ENCODE measurements at places on chromosomes 13 and 19.

DNA sequence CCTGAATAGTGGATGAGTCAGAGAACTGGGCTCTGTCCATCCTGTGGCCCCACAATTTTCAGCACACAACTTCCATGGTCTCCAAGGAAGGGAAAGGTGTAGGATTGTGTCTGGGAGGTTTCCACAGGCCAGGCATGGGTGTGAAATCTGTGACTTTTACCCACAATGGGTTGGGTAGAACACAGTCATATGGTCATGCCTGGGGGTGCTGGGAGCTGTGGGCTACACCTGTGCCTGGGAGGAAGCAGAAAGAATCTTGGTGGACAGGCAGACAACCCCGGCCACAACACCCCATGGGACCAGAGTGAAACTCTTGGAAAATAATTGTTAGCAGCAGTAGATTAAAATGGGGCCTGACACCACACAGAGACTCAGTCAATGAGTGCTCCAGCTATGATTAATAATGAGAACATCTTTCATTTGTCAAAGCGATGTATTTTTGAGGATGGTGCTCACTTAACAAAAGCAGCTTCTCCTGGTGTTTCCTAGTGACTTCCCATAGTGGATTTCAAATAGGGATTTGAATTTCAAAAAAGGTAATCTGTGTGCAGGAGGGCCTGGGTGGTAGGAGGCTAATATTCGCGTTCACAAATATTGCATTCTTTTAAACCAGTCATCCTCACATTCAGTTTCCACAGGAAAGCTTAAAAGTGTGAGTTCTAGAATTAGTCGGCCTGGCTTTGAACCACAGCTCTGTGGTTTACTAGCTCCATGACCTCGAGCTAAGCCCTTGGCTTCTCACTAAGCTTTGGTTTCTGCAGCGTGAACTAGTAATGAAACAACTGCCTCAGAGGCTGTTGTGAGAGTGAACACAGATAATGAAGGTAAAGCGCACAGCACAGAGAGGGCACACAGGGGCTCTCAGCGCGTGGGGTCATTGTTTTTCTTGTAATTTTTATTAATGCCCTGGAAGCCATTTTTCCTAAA lies 89.3 kb upstream of the UQCRFS1 start:
- no peak for DNase-seq

GRCh38 chr13:97072297-97072696 lies 78.0 kb upstream of the OXGR1 start:
- DNase-seq = no peak

- no peak for DNase-seq
Measured at GRCh38 chr19:11373885-11374432, 507 bp upstream of the SWSAP1 start.

DNA sequence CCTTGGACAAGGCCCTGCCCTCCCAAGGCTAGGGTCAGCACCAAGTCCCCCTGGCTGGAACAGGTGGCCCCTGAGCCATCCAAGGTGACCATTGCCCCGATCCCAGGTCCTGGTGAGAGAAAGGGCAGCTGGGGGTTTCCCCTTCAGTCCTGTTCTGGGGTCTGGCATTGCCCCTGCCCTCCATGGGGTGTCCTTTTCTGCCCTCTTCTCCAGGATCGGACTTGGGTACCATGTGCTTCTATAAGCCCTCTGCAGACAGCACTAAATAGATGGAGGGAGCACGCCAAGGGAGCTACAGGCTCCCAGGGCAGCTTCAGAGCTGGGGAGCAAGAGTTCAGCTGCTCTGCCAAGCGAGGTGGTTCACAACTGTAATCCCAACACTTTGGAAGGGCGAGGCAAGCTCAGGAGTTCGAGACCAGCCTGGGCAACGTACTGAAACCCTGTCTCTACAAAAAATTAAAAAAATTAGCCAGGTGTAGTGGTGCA lies 13.5 kb upstream of the KCNN1 start:
- DNase-seq = no peak

- no peak for DNase-seq
Measured at GRCh38 chr13:51822106-51822815, 18.3 kb upstream of the DHRS12 start.

DNA sequence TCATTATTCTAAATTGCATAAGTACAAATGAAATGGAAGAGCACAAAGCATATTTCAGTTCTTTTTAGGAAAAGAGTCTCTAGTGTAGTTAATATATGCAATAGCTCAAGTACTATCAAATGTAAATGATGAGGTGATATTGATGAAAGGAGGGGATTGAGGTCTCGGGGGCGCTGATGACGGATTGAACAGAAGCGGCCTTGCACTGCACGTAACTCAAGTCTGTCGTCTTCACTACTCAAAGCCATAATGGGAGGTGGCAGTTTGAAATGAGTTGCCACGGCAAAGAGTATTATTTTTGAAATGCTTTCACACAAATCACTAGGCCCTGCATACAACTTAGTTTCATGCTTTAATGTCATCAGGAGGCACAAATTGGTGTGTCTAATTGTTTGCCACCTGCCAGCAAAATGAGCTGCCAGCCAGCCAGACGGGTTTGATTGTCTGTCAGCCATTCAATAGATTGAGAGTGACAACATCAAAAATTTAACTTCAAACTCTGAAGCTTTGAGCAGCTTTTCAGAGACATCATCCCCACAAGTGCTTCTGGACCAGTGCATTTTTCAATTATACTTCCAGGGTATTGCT lies 256.6 kb downstream of the NBEA start:
- DNase-seq = no peak

GRCh38 chr13:42600943-42601342 lies 27.0 kb downstream of the TNFSF11 start:
- no peak for DNase-seq

- DNase-seq = no peak
Measured at GRCh38 chr13:110592665-110593064, 22.7 kb upstream of the NAXD start.

GRCh38 chr19:52778811-52779210 lies 7.8 kb downstream of the ZNF600 start:
- DNase-seq = no peak

- DNase-seq = no peak
Measured at GRCh38 chr13:27007166-27007565, 164.4 kb downstream of the USP12 start.

GRCh38 chr13:107643615-107644014 lies 571.7 kb downstream of the LIG4 start:
- no peak for DNase-seq

DNA sequence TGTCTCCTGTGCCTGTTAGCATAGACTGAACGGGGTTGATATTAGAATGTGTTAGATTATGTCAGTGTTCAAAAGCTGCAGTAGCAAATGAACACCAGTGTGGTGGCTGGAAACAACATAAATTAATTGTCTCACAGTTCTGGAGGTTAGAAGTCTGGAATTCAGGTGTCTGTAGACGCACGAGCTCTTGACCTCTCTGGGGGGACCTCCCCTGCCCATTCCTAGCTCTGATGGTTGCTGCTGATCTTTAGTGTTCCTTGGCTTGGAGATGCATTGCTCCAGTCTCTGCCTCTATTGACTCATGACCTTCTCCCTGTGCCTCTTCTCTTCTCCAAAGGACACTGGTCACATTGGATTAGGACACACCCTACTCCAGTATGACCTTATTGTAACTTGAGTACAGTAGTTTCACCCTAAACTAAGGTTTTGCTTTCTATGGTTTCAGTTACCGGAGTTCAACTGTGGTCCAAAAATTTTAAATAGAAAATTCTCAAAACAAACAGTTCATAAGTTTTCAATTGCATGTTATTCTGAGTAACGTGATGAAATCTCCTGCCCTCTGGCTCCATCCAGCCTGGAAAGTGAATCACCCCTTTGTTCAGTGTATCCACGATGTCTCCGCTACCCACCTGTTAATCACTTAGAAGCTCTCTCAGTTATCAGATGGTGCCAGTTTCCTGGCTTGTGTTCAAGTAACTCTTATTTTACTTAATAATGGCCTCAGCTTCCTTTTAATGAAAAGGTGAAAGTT lies 273.2 kb downstream of the MYO16 start:
- DNase-seq = no peak

GRCh38 chr19:34118879-34119748 lies 53.2 kb upstream of the LSM14A start:
- no peak for DNase-seq
